ENCODE measurements at places on chromosomes 12 and 14.
A peak's percentile ranks its signal among the peaks of the same experiment; 100 is the strongest.

DNA sequence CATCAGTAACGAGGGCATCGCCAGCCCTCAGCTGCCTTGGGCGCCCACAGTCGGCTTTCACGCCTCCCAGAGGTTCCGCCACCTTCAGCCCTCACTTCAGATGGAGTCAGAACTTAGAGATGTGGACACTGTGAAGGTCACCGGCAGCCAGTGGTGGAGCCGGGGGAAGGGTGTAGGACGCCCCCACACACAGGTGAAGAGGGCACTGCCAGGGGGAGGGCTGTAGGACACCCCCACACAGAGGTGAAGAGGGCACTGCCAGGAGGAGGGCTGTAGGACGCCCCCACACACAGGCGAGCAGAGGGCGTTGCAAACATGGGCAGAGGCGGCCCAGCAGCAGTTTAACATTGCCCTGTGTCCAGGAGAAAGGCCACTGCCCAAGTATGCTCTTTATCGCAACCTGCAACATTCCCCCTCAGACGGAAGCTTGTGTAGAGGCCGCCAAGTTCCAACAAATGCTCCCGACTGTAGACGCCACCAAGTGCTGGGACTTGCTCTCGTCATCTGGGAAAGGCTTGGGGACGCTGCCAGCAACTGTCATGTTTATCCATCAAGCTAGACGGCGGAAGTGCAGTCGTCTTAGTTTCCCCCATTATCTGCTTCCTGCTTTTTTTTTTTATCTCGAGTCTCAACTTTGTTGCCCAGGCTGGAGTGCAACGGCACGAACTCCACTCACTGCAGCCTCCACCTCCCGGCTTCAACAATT is 4.9 kb upstream of the ANKLE2 start:
- DNase-seq, result no peak

DNA sequence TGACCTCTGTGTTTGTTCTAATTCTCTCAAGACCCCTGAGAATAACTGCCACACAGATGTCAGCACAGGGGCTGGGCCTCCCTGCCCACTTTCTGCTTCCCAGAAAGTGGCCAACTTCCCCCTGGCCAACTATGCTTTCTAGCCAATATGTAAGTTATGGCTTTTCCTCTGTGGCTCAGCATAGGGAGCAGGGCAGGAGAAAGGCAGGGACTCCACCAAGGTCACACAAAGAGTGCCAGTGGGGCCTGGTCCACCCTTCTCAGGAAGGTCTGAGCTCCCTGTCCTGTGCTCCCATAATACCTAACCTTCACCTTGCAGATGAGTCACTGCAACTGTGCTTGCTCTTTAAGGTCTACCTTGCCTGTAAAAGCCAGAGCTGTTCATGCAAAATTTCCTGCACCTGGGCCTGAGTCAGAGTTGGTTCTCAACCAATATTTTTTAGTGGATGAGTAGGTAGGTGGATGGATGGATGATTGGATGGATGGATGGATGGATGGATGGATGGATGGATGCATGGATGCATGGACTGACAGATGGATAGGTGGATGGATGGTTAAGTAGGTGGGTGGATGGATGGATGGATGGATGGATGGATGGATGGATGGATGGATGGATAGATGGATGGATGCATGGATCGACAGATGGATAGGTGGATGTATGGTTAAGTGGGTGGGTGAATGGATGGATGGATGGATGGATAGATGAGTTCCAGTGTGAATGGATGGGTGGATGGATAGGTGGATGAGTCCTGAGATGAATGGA is 64.2 kb downstream of the DIO3 start:
- DNase-seq, result no peak

DNA sequence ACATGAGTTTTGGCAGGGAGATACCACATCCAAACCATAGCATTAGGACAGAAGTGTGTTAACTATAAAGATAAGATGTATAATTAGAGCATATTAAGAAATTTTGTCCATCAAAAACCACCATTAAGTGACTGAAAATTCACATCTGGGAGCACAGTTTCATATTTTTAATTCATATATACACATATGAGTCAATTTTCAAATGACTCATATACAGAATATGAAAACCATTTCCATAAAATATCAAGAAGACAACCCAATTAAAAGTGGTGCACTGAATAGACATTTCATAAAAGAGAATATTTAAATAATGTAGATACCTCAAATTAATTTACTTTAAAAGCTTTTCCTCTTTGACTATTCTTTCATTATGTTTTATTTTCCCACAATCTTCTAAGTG is 25.3 kb downstream of the MUCL1 start:
- DNase-seq, result no peak

GRCh38 chr14:24634158-24634557 is at the start of gene GZMB:
Gene GZMB (minus strand): TSS chr14:24634190. CDS start chr14:24634160, 30 bp downstream.
- DNase-seq, result no peak

DNA sequence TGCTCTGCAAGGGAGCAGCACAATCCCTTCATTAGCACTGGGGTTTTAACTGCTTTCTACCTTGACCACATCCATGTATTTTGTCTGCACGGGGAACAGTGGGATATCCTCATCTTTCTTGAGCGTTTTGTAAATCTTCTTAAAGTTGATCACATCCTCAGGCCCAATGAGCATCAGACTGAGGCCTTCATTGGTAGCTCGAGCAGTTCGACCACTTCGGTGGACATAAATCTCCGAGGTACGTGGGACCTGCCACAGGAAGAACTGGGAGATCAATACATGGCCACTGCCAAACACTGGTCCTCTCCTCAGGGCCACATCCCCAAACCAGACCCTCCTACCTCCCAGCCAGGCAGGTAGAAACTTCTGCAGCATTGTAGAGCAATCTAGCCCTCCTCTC is 26.1 kb downstream of the DDX24 start:
- peak; percentile 52 for DNase-seq

DNA sequence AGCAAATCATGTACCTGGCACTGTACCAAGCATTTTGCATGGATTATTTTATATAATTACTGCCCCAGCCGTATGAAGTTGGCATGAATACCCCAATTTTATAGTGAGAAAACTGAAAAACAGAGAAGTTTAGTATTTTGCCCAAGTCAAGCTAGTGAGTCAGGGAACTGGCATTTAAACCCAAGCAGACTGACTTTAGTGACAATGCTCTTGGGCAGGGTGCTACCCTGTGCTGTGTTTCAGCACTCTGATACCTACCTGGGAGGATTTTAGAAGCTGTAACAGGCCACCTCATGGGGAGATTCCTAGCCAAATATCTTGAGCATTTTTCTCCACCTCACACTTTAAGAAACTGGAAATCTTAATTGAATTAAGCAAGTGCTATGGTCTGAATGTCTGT is 98.1 kb upstream of the MAX start:
- no peak for DNase-seq

- no peak for DNase-seq
These were observed 13.6 kb upstream of the TBC1D30 start for GRCh38 chr12:64810831-64811230.

DNA sequence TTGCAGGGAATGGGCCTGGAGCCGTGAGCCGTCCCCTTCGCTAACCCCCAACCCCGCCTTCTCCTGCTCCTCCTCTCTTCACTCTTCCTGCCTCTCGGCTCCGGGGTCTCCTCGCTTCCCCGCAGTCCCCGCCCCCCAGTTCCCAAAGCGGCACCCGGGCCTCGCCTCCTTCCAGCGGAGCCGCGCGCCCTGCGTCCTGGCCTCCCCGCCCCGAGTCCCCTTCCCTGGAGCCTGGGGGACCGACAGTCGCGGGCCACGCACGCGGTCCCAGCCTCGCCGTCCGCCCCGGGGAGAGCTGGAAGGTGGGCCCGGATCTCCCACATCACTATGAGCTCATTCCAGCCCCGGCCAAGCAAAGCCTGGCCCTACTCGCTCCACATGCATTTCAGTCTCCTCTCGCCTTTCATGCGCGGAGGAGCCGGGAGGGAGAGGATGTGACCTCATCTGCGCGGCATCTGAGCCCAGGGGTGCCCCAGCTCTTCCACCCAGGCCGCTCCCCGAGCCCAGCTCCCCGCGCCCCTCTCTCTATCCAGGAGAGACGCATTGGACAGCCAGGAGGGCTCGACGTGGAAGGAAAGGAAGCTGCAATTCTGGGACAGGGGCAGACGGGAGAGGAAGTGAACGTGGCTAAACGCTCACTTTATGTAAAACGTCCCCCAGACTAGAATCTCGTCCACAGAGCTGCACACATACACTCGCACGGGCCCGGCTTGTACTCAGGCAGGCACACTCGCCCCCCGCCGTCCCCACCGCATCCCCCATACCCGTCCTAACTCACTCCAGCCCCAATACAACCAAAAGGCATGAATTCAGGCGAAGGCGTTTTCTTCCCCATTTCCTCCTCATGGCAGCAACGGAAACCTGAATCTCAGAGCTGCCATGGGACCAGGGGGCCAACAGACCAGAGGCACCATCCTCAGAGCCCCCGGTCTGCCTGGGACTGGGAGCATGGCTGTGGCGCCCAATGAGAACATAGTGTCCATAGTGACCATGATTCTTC is 108.7 kb upstream of the CCND2 start:
- DNase-seq, result no peak

- DNase-seq, result no peak
These were observed 756 bp downstream of the LGR5 start for GRCh38 chr12:71440345-71440762.

DNA sequence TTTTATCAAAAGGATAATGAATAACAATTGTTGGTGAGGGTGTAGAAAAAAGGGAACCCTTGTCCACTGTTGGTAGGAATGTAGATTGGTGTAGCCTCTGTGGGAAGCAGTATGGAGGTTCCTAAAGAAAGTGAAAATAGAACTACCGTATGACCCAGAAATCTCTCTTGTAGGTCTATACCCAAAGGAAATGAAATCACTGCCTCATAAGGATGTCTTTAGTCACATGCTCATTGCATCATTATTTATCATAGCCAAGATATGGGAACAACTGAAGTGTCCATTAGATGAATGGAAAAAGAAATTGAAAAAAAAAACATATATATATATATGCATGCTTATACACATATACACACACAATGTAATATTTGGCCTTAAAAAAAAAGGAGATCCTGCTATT is 158.8 kb upstream of the NPAS3 start:
- DNase-seq, result no peak

All from vagina (tissue), 2 donors.